ENCODE measurements at places on chromosomes 7 and 10.
A peak's percentile ranks its signal among the peaks of the same experiment; 100 is the strongest.

DNA sequence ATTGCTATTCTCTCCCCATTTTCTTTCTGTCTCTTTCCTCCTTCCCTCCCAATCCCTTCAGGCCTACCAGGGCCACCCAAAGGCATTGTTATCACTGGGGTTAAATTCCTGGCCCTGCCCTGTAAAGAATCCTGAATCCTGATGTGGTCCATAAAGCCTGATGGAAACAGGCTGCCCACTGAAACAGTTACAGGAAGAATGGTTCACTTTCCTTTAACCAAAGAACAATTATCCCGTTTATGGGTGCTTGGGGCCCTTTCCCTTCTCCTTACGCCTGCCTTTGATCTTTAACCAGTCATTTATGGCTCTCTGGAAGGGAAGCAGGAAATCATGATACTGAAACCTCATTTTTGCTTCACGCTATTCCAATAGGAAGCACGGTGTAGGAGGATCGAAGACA, 273.1 kb upstream of the NEBL start:
- no peak for DNase-seq

DNA sequence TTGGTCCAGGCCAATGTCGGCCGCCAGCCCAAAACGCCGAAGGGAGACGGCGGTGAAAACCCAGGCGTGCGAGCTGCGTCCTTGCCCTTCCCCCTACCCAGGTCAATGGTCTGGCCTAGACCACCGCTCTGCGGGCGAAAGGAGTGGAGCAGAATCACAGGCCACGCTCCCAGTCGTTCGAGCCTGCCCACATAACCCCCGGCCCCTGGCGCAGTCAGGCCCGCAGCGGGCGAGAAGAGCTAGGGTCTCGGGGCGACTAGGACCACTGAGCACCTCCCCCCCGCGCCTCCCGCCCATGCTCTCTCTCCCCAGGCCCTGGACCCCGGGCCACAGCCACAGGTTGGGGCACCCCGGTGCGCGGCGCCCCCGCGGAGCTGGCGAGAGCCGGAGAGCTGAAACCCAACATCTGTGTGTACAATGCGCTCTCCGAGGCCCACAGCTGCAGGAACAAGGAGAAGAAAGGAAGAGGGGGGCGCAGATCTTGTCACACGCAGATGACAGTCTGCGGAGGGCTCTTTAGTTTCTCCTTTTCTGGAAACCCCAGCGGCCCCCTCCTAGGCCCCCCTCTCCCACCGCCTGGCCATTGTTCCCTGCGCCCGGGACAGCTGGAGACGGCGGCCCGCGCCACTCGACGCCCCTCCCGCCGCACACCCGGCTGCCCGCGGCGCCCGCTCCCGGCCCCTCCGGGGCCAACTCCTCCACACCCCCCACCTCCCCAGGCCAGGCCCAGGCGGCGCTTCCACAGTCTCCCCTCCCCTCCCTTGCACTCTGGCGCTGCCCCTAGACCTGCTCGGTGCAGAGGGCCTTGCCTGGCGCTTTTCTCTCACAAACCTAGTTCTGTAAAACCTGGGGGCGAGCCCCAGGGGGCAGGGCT, 355.0 kb downstream of the DNAJB6 start:
- no peak for DNase-seq

DNA sequence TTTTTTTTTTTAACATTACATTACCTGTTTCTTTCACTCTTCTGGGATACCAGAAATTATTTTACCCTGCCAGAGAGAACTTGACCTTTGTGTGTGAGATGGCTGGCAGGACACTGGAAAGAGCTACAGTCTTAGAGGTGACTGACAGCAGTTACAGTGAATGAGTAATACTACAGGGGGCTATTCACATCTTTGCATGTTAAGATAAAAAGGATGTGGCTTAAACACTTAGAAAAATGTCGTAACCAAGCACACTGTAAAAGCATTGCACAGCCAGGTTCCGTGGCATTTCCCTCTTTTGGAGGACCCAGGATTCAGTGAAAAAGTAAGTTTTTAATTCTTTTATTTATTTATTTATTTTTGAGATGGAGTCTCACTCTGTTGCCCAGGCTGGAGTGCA, 18.8 kb upstream of the TBC1D12 start:
- peak; percentile 30 for DNase-seq

- DNase-seq = peak; percentile 71
Measured at GRCh38 chr10:122474131-122474818, 12.9 kb downstream of the HTRA1 start.

- DNase-seq = no peak
Measured at GRCh38 chr7:44846816-44847508, 925 bp downstream of the H2AZ2 start.

DNA sequence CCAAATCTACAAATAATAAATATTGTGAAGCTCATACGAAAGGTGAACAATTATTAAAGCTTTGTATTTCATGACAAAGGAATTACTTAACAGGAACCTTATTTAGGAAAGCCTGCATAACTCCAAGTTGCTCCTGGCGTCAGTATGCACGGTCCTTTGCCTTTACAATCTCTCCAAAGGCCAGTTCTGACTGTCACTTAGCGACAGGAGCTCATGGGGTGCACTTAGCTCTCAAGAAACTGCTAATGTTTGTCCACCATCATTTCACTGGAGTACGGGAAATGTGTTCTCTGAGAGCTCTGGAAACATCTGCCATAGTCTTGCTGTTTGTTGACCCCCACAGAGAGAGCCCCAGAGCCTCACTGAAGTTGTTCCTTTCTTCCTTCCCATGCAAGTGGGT, 781.5 kb upstream of the POM121L12 start:
- DNase-seq = no peak

GRCh38 chr7:2554661-2555111, 638 bp downstream of the BRAT1 start:
- DNase-seq = no peak

DNA sequence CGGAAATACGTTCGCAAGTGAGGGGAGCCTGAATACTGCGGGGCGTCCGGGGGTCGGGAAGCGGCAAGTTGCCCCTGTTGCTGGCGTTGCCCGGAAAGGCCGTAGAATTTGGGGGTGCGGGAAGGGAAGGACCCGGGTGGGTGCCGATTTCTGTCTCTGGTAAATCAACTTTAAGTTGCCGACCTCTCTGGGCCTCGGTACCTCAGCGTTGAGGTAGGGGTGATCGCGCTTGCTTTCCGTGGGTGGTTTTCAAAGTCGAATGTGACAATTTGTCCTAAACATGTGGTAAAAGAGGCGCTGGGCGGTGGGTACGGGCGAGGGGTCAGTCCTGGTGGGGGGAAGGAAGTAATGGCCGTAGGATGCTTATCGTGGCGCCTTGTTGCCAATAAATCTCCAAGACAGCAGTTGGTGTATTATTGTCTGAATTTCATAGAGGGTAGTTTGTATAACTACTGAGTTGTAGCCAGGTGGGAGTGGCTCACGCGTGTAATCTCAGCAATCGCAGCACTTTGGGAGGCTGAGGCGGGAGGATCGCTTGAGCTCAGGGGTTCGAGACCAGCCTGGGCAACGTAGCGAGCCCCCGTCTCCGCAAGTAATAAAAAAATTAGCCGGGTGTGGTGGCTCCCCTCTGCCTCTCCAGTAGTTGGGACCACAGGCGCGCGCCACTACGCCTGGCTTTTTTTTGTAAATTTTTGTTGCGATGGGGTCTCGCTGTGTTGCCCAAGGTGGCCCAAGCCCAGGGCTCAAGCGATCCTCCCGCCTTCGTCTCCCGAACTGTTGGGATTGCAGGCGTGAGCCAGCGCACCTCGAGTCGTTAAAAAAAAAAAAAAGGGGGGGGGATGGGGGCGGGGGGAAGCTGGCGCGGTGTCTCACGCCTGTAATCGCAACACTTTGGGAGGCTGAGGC, 644 bp downstream of the BUD23 start:
- DNase-seq = no peak

DNA sequence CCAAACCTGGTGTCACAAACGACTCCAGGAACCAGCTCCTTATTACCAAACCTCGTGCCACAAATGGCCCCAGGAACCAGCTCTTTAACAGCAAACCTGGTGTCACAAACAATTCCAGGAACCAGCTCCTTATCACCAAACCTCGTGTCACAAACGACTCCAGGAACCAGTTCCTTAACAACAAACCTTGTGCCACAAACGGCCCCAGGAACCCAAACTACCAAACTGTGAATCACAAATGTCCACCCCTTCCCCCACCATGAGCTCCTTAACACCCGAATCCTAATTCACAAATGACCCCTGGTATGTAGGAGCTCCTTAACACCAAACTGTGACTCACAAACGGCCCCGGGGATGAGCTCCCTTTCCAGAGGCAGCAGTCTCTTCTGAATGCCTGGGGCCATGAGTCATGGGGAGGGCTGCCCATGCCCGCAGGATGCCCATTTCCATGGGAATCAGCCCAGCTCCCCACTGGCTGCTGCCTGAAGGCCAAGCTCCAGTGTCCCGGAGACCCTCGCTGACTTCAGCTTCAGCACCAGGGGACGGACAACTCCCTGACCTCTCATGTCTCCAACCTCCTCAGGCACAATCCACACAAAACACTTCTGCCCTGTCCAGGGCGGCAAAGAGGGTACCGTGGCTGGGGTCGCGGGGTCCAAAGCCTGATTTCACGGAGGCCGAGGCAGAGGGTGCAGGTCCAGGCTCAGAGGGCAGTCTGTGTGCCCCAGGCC, 213.1 kb downstream of the ELFN1 start:
- DNase-seq = peak; percentile 80

DNA sequence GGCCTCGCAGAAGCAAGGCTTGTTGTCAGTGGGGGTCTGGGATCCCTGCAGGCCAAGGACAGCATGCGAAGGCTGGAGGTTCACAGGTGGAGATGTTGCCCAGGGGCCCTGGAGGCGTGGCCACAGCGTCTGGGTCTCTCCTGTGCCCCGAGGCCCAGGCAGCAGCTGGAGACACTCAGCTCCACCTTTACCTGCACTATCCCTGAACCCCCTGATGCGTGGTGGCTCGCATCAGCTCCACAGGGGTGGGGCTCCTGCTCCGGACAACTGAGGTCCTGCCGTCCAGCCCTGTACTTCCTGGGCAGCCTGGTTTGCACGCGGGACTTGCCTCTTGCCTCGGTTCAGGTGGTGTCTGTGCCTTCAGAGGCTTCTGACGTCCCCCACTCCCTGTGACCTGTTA, 54.6 kb upstream of the ZNF32 start:
- DNase-seq = no peak

All from mesenchymal stem cell (in vitro differentiated cells and primary cell).